ENCODE measurements at places on chromosomes 12 and 14. TPM values are rescaled to one million over a fixed set of nuclear protein-coding genes. Genes with fewer than 3 reads are reported as not detected.

UTP20 gene
- total RNA-seq, result 26.0 TPM

ISM2 gene
- total RNA-seq, result under 0.01 TPM

LRIG3 gene
- 34.2 TPM for total RNA-seq

TMCC3 gene
- total RNA-seq, result 11.4 TPM

MNAT1 gene
- total RNA-seq, result 63.0 TPM

KRT6A gene
- 14,814 TPM for total RNA-seq

Data from nasal cavity respiratory epithelium epithelial cell of viscerocranial mucosa (primary cell).